Hematopoietic multipotent progenitor cell treated with erythropoietin and hydrocortisone succinate and interleukin-3 and kit ligand, for 15 days (in vitro differentiated cells): ENCODE measurements at places on chromosomes 13 and 19.

GRCh38 chr19:480016-480855 is 16.1 kb upstream of the MADCAM1 start:
- DNase-seq: peak; percentile 33

DNA sequence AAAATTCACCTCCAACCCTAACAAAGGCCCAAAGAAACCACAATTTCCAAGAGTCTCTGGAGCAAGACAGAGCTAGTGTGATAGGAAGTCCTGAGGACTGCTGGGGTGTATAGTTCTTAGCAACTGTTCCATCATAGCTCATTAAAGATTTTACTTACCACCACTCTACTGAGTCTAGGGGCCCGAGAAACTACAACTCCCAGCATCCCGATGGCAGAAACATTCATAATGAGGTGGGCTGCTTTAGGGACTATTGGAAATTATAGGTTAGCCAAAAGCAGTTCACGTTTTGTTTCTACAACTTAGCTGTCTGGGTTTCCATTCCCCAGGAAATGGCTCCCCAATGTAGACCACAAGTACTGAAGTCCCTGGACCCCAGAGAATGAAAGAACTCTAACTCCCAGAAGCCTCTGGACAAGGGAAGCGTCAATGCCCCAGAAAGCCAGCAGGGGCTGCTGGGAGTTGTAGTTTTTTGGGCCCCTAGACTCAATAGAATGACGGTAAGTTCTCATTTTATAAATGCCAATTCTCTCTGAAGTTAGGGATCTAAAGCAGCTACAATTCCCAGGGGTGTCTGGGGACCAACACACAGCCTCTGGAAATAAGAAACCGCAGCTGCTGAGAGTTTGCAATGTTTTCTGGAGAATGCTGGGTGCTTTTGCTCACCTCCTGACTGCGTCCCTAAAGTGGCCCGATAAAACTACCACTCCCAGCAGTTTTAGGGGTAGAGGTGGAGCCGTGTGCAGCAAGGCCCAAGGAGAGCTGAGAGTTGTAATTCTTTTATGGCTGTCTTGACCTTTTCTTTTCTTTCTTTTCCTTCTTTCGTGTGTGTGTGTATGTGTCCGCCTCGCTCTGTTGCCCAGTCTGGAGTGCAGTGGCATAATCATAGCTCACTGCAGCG is 11.1 kb downstream of the FTL start:
- DNase-seq: peak; percentile 62

DNA sequence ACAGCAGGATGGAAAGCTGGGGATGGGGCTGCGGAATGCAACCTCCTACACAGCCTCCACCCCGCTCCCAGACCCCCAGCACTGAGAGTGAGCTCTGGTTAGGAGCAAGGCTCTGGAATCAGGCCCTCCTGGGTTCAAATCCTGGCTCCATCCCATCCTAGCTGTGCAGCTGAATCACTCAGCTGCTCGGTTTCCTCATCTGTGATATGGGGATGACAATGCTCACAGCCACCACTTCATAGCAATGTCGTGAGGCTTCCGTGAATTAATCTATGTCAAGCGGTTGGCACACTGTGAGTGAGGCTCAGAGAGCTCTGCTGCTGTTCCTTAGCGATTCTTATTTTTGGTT is 538 bp downstream of the ACP7 start:
- no peak for DNase-seq

DNA sequence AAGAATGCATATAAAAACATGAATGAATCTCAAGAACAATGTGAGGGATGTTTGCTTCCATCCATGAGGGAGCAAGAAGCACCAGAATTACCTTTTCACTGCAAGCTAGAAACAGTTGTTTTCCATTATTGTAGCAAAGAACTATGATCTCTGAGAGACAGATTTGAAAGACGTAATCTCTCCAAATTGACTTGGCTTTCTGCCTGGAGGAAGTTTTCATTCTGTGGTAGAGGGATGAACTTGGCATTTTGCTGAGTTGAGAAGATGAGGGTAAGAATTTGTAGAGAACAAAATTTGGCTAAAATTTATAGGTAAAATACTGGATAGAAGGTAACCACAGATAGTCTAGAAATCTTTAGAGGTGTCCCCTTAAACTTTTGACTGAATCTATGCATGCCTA is 496.8 kb downstream of the TDRD3 start:
- DNase-seq: no peak

DNA sequence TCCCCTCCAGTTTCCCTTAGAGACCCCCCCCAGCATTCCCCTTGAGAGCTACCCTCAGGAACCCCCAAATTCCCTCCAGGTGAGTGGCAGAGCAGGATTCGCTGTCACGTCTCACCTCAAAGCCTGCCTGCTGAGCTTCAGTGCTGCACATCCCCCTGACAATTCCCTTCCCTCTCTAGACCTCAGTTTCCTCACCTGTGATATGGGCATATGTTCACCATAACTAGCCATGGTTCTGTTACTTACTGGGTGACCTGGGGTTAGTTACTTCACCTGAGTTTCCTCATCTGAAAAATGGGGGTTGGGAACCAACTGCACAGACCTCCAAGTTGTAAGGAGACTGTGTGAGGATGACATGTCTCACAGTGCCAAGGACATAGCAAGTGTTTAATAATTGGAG is 75.5 kb downstream of the RYR1 start:
- no peak for DNase-seq

GRCh38 chr13:24134231-24134630 is 26.3 kb upstream of the SPATA13 start:
- DNase-seq: no peak

DNA sequence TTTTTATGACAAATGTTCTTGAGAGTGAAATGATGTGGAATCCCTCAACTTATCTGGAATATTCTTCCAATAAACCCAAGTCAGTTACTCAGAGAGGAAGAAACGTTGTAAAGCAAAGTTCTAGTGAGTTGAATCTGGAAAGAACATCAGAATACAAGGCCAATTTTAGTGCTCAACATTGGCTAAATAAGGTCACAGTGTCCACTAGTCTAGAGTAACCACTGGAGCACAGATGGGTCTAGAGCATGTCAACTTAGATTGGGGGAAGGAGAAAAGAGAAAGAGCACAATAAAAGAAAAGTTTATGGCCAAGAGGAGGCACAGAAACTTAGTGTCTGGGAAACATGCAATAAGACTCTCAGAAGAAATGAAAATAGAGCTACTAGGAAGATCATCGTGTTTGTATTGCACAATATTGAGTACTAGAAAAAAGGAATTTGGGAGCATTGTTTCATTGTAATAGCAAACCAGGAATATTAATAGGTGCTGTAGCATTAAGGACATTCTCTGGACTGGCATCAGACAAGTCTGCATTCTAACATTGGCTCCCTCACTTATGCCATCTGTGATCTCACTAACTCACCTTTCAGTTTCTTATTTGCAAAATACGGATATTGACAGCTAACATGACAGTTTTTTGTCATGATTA is 1318.5 kb downstream of the PCDH9 start:
- no peak for DNase-seq
